GM23248 (cell line): ENCODE measurements at places on chromosomes 2 and 18. TPM values are rescaled to one million over a fixed set of nuclear protein-coding genes. Genes with fewer than 3 reads are reported as not detected.

Gene TSPYL6
- total RNA-seq = not detected in 2 replicates

Gene GULP1
- total RNA-seq = 11.1 and 11.9 TPM in 2 replicates

Gene SERPINB10
- not detected in 2 replicates for total RNA-seq

Gene ALPG
- total RNA-seq = not detected in 2 replicates

Gene CYP27C1
- 0.13 and 0.65 TPM in 2 replicates for total RNA-seq

Gene CELF4
- not detected in 2 replicates for total RNA-seq

Gene CLK1
- total RNA-seq = 32.4 and 52.7 TPM in 2 replicates

Gene CYP26B1
- total RNA-seq = 0.25 and 0.32 TPM in 2 replicates

Gene SPC25
- 3.4 and 3.7 TPM in 2 replicates for total RNA-seq

Gene UGT1A4
- total RNA-seq = not detected in 2 replicates

Gene SPHKAP
- 0.13 and 0.32 TPM in 2 replicates for total RNA-seq

Gene ABCG8
- not detected in 2 replicates for total RNA-seq

Gene GALNT3
- total RNA-seq = 1.1 TPM in 1 of 2 replicates, not detected in the other

Gene SALL3
- not detected in 2 replicates for total RNA-seq

Gene SNTG2
- not detected in 2 replicates for total RNA-seq

Gene CNDP1
- total RNA-seq = not detected in 2 replicates

Gene SH3RF3
- 3.3 and 5.2 TPM in 2 replicates for total RNA-seq

Gene DSC3
- total RNA-seq = not detected in 2 replicates

Gene HNMT
- 2.7 and 7.3 TPM in 2 replicates for total RNA-seq

Gene SULT1C2
- not detected in 2 replicates for total RNA-seq

Gene CHRND
- total RNA-seq = not detected in 2 replicates

Gene ASB18
- not detected in 2 replicates for total RNA-seq

Gene LOXHD1
- total RNA-seq = not detected in 2 replicates

Gene CCDC74A
- 11.5 and 15.0 TPM in 2 replicates for total RNA-seq

Gene PLB1
- 0.11 and 0.38 TPM in 2 replicates for total RNA-seq

Gene DNAJC5G
- not detected in 2 replicates for total RNA-seq

Gene AP1S3
- total RNA-seq = 0.43 and 1.8 TPM in 2 replicates

Gene AMER3
- total RNA-seq = not detected in 2 replicates

Gene CFAP65
- total RNA-seq = not detected in 2 replicates

Gene MC5R
- total RNA-seq = not detected in 2 replicates
